ENCODE measurements at places on chromosomes 13 and 19. TPM values are rescaled to one million over a fixed set of nuclear protein-coding genes. Genes with fewer than 3 reads are reported as not detected.

EHD2 gene
- 220 TPM for total RNA-seq

TMEM255B gene
- total RNA-seq, result 85.0 TPM

LRRC63 gene
- not detected for total RNA-seq

FAM174C gene
- total RNA-seq, result 47.5 TPM

ZNF585A gene
- 6.0 TPM for total RNA-seq

All from endothelial cell of umbilical vein (primary cell).